ENCODE measurements at places on chromosomes 13 and 19.
A peak's percentile ranks its signal among the peaks of the same experiment; 100 is the strongest.

DNA sequence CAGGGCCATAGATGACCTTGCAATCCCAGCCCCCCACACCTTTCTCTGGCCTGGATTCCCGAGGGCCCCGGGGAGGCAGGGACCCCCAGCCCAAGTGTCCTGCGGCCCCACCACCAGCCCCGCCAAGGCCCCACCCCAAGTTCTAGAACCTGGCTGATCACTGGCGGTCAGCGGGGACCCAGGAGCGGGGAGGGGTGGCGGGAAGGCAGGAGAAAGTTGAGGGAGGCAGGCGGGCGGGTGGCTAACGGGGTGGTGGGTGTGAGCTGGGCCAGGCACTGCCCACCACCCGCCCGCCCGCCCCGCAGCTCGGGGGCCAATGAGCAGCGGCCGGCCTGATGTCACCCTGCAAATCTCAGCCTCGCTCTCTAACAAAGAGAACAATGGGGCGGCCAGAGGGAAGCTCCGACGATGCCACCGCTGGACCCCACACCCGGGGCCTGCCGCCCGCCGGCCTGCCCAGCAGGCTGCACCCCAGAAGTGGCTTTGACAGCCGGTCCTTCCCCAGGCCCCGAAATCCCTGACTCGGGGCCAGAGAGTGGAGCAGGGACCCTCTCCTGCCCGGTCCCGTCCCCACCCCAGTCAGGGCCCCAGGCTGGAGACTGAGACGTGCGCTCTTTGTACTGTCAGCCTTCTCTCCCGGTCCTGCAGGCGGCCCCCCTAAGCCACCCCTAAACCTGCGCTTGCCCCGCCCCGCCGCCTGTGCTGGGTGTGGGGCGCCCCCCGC, 1.6 kb downstream of the MEX3D start:
- peak; percentile 77 for DNase-seq

DNA sequence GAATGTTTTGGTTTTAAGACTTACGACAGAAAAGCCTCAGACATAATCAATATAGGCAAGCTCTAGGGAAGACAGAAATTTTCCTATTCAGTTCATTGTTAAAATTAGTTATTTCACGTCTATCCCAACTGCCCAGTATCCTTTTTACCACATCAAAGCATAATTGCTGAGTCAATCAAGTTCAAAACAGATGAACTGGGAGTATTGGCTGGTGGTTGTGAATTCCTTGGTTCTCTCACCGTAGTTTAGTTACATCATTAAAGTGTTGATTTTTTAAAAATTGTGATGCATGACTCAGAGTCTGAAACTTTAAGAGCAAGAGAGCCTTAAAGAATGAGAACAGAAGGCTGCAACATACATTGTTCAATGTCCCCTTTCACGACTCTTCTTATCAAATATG, 143.3 kb upstream of the FREM2 start:
- DNase-seq, result no peak

GRCh38 chr19:41449079-41449864, 6.3 kb downstream of the ERICH4 start:
- DNase-seq, result peak; percentile 81

- DNase-seq, result no peak
Observed at GRCh38 chr19:19338082-19338481, 17.5 kb downstream of the MAU2 start.

DNA sequence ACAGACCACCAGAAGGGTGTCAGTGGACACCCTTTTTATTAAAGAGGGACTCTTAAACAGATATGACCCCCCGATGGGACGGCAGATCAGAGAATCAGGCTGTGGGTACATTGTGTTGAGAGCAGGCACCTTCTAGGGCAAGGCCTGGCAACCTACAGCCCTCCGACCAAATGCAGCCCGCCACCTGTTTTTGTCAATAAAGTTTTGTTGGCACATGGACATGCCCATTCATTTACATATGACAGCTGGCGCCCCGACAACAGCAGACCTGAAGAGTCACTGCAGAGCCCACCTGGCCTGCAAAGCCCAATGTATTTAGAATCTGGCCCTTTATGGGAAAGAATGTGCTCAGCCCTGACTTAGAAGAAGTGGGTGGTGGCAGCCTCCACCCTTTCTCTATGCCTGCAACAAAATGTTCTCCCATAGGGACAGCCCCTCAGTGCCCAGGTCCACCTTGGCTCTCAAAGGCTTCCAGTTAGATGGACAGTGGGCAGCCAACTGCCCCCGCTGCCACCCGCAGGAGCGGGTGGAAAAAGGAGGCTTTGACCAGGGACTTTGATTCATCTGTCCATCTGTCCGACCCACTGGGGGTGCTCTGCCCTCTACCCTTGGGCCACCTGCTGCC, 184.9 kb downstream of the PTPRS start:
- DNase-seq, result no peak

DNA sequence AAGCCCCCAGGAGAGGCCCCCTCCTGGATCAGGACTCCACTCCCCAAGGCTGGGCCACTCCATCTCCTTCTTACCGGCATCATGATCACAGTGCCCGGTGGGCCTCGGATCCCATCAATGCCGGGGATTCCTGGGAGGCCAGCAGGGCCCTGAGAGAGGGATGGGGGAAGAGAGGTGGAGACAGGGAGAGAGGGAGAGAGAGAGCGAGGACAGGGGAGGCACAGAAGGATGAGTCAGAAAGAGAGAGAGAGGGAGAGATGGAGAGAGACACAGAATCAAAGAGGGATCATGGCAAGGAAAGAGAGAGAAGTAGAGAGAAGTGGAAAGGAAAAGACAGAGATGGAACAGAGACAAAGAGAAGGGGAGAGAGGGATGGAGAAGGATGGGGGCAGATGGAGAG, 13.8 kb downstream of the COL5A3 start:
- DNase-seq, result no peak

DNA sequence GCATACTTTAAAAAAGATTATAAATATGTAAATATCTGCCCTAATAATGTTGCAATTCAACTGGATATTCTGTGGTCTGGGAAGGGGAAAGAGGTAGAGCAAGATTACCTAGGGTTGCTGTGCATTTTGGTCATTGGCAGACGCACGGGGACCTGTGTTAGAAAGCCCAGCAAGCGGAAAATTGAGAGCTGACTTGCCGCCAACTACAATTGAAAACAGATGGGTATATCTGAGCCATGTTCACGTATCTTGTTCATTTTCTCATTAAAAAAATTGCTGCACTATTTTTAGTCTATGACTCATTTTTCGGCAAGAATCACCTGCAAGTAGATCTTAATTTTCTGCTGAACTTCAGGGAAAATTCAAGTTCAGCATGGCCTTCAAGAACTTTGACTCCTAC, 308.5 kb upstream of the TMTC4 start:
- DNase-seq, result no peak

DNA sequence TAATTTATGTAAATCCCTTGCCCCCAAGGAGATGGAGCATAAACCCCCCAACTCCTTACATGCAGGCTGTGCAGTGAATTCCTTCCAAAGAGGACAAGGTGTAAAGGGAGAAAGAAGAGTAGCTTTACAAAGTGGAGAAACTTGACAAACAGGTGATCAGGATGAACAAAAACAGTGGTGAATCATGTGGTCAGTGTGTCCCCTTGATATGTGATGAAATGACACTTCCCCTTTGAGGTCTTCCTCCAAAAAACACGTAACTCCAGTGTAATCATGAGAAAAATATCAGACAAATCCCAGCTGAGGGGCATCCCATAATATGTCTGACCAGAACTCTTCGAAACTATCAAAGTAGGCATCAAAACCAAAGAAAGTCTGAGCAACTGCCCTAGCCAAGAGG, 29.5 kb upstream of the AKT2 start:
- DNase-seq, result no peak

DNA sequence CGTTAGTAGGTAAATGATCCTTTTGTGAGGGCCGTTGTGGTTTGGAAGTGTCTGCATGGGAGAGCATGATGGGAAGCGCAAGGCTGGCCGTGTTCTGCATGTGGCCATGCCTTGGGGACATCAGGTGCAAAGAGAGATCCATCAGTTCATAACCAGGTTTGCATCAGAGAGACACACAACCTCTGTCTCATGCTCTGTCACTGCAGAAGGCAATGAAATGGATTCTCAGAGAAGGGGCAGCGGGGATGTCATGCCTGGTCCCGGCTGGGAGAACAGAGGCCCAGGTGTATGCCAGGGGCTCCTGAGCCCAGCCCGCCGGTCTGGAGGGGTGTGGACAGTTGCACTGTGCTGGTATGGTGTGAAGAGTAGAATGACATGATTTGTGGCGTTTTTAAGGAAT, 60.2 kb downstream of the GGACT start:
- DNase-seq, result no peak

GRCh38 chr13:41311406-41312175, 524 bp downstream of the NAA16 start:
- DNase-seq, result peak; percentile 26

DNA sequence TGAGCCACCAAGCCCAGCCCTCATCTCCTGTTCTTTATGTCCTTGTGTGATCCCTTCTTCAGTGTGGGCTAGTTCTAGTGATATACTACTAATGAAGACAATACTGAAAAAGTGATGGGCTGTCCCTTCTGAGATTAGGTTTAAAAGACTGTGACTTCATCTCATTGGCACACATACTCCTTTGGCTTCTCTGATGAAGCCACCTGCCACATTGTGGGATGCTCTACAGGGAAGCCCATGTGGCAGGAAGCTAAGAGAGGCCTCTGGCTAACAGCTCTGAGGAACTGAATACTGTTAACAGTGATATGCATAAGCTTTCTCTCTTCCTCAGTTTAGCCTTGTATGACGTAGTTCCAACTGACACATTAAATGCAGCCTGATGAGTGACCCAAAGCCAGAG, 13.6 kb downstream of the CSNK1A1L start:
- no peak for DNase-seq

DNA sequence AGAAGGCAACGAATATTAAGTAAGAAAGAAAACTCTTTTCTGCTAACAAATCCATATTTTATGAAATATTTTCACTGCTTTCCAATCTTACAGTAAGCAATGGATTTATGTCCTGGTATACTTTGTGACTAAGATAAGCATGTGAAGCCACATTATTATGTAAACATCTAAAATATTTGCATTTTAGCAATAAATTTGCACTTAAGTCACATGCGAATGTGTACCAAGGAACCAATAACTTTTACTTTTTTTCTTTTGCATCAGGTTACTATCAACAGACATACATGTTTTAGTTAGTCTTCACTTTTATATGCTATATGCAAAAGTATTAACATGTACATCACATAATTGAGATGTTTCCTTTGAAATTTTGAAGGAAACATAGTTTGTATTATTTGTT, 536.7 kb downstream of the SLITRK6 start:
- no peak for DNase-seq

DNA sequence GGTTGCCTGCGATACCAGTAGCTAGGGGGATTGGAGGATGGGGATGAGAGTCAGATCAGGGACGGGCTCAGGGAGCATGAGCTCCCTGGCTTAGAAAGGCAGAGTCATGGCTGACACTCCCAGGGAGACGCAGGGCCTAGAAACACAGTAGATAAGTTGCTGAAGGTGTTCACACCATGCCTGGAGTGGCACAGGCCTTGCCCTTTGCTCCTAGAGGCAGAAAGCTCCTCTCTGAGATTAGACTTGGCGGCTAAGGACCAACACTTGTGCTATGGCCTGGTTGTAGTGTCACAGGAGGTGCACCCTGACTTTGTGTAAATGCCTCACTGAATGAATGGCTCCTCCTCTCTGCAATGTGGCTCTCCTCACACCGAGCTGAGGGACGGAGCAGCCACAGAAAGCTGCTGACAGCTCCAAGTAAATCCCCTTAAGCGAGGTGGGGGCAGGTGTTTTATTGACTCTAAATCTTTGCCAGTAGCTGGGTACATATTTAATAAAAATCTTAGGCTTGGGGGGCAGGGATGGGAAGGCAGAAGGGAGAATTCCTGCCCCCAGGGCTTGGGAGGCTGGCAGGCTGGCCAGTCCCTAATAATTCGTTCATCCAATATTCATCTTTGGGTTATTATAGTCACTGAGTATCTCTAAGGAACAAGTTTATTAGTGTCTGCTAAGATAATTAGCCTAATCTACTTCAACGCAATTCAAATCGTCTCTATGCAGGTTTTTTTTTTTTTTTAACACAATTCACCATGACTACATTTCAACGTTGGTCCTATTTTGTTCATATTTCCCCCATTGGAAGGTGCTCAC, 54.9 kb downstream of the SIAH3 start:
- DNase-seq, result no peak

DNA sequence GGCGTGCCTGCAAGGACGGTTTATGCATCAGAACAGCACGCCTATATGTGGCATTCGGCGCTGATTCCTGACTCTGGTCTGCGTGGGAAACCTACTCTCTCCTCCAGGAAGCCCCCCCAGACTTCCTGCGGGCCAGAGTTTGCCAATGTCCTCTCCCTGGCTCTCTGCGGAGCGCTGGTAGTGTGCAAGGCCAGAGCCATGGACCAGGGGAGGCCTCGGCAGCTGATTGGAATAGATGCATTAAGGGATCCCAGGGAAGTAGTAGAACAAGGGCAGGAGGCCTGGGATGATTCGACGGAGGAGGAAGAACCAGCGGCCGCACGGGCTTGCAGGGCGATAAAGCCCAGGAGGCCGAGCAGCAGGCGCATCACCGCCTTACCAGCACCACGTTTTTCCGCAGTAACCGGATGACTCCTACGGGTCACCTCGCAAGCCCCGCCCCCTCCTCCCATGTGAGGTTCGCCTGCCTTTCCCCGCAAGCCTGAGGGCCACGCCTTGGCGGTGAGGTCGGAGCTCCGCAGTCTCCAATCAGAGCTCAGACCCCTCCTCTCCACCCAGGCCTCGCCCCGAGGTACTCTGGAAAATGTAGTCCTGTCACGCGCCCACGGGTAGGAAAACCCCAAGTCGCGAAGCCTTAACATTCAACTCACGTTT, 5.0 kb downstream of the CLEC11A start:
- DNase-seq, result peak; percentile 84

GRCh38 chr19:12946731-12947496, 1.3 kb downstream of the RAD23A start:
- no peak for DNase-seq

- DNase-seq, result peak; percentile 76
Observed at GRCh38 chr19:3544742-3545668, 6.0 kb downstream of the TEKTIP1 start.

DNA sequence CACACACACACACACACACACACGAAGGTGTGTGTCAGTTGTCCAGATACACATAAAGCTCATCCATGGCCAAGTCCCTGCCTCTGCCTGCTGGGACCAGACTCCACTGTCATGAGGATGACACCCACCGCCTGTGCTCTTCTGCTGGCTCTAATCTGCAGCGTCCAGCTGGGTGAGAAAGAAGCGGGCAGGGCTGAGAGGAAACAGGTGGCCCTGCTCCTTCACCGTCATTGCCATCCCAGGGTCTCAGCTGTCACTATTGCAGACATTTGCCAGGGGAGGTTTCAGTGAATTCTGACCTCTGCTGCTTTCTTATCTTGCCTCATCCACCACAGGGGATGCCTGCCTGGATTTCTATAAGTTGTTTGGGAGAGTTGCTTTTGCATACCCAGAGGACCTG, 31.4 kb downstream of the SCGB2B2 start:
- no peak for DNase-seq

All from ovary (tissue), 10 donors.